ENCODE measurements at places on chromosomes 12 and 14.

DNA sequence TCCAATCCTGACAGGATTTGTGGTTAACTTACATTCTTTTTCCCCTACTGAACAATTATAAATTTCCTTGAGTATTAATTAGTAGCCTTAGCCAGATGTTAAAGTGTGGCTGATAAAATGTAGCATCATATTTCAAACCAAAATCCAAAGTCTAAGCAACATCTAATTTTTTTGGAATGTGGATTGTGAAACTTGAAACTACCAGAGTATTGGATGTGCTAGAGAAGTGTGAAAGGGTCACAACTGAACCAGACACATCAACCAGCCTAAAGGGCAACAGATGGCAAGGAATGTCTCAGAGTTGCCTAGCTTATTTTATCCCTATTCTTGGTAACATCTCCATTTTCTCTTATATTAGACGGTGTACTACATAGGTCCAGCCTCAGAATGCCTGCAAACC is 153.1 kb upstream of the DCN start:
- no peak for DNase-seq

- DNase-seq, result no peak
These were observed 1.6 kb downstream of the ZFC3H1 start for GRCh38 chr12:71661977-71662530.

- no peak for DNase-seq
These were observed 10.1 kb upstream of the RAB35 start for GRCh38 chr12:120126635-120127005.

DNA sequence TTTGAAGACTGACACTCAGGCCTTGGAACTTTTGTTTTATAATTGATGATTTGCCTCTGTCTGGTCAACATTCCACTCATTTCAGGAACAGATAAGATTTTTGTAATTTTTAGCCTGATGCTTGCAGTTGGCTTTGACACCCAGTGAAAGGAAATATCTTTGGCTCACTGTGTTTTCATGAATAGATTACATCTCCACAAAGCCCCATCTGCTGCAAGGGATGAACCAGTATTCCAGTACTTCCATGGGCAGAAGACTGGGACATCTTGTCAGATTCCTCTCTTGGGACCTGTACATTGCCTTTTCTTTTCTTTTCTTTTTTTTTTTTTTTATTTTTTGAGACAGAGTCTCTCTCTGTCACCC is 28.4 kb downstream of the GSG1 start:
- no peak for DNase-seq

DNA sequence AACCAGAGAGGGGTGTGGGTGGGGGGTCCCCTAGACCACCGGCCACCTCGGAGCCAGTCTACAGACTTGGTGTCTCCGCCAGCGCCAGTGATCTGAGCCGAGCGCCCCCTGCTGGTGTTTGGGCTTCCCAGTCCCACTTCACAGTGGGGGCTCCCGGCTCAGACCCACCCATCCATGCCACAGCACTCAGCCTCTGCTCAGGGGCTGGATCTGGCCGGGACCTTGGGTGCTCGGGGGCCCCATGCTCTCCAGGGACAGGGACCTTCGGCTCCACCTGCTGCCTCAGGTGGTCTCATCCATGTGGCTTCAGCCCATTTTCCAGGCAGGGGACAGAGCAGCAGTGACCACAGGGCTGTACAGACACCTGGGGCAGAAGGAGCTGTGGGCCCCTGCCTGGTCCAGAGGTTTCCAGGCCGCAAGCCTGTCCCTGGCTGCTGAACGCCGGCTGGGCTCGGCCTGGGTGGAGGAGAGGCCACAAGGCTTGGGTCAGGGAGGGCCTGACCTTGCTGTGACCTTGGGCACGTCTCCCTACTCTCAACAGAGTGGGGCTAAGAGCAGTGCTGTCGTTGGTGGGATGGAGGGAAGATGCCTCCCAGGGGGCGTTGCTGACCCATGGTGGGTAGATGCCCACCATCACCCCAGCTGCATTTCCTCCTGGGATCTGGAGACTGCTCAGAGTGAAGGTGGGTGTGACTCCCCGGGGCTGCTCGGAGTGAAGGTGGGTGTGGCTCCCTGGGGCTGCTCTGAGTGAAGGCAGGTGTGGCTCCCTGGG is 86.3 kb downstream of the KIF26A start:
- DNase-seq, result no peak

- no peak for DNase-seq
These were observed 150.0 kb upstream of the SYT10 start for GRCh38 chr12:33589576-33590114.

DNA sequence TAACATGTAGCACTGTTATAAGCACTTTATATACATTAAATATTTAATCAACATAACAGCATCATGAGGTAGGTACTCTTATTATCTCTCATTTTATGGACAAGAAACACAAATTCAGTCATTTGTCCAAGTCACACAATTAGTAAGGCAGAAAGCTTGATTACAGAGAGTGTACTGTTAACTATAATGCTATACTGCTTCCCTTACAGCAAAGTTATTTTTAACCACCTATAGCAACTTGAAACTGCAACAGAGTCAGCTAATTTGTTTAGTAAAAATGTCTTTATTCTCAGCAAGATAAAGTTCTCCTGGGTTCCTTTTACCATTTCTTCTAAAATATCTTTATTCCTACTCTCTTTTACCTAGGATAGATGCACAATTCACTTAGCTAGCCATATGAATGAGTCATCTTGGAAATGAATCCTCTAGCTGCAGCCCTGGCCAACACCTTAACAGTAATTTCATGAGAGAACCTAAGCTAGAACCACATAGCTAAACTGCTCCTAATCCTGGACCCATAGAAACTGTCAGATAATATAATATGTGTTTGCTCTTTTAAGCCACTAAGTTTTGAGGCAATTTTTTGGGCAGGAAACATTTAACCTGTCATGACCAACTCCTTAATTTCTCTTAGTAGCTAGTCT is 90.2 kb upstream of the HECTD1 start:
- DNase-seq, result no peak

DNA sequence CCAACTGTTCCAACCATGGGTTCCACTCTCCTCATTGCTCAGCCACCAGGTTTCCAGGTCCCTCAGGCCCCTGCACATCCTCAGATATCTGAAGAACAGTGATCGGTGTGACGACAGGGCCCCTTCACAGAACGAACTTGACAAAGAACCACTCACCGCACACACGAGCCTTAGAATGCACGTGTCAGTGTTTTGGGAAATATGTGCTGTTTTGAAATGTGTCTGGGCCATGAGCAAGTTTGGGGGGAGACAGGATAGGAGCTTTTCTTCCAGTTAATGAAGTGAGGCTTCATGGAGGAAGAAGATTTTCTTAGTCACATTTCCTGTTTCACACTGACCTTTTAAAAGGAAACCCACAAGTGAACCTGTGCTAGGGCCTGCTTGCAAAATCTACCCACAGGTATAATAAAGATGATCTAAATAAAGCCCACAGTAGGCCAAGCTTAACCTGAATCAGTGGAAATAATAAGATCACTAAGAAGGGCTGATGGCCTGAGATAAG is 58.6 kb downstream of the ZFP36L1 start:
- no peak for DNase-seq

All from NCI-H187 treated with DMSO at 0.1 percent for 48 hours (cell line).